ENCODE measurements at places on chromosomes 3 and 15.

GRCh38 chr15:91966194-91966552, 112.7 kb downstream of the SLCO3A1 start:
- DNase-seq: no peak

DNA sequence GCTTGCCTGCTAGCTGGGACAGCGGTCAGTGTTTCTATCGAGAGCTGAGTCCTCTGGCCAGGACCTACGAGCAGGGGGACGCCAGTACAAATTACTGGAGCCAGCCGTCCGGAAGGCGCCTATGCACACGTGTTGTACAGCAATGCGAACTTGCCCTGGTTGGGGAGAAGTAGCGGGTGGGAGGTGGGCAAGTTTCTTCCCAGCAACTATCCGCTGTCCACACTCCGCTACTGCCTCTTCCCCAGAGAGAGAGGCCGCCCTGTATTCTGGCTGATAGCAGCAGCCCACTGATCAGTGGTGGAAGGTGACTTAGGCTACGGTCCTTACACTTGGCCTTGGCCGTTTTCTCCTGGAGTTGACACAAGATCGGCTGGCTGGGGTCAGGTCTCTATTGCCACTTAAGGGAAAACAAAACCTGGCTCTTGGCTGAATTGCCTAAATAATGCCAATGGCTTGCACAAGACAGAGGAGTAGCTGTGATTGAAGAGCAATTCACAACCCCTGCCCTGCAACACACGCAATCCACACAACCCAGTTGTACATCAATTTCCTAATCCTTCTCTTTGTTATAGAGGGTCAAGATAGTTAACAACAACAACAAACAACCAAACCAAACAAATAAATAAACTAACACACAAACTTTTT, 12.8 kb upstream of the SHC4 start:
- no peak for DNase-seq

DNA sequence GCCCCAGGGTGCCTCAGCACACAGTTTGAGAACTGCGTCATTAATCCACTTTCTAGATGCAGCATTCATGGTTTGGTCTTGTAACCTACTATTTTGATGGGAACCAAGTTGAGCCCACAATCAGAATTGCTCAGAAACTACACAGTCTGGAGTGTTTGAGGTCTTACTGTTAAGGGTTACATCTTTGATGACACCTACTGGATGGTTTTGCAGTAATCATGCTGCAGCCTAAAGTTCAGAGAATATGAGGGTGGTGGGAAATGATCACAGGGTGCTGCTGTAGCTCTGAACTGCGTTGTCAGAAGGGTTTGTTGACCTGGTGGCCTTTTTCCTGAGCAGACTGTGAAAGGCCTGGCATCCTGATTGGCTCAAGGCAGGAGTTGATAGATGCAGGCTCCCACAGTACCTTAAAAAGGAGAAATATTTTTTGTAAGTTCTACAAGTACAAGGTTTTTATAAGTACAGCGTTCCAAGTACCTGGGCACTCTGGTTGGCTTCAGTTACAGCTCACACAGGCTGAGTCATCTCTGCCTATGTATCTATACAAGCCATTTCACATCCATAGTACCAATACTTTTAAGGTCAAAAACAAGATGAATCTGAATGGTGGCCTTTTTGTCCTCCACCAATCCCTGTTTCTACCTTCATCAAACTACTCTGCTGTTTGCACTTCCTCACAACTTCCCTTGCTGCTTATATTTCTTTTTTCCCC, 60.5 kb upstream of the ACKR4 start:
- no peak for DNase-seq

- no peak for DNase-seq
These were observed 4.7 kb downstream of the BHLHE40 start for GRCh38 chr3:4983739-4984510.

GRCh38 chr15:93771196-93772030, 459.9 kb upstream of the MCTP2 start:
- DNase-seq: no peak

GRCh38 chr3:196499807-196500524, 3.6 kb downstream of the RNF168 start:
- no peak for DNase-seq

- DNase-seq: no peak
These were observed 4.9 kb downstream of the ADCY5 start for GRCh38 chr3:123444023-123444422.

- DNase-seq: no peak
These were observed 28.5 kb downstream of the NR2F2 start for GRCh38 chr15:96358821-96359615.

DNA sequence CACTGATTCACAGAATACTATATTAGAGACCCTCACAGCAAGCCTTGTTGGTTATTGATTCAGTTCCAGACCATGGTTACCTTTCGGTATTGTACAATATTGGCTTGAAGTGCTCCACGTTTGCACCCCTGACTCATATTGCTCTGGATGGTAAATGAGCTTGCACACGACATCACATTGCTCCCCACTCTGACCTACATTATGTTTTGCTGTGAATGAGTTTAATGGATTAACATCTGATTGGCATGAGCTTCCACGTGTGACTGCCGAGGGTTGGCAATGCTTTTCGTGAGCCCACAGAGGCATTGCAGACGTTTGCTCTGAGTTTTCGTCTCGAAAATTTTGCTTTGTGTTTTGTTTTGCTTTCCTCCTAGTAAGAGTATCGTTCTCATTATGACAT, 225.8 kb upstream of the ICE2 start:
- no peak for DNase-seq

DNA sequence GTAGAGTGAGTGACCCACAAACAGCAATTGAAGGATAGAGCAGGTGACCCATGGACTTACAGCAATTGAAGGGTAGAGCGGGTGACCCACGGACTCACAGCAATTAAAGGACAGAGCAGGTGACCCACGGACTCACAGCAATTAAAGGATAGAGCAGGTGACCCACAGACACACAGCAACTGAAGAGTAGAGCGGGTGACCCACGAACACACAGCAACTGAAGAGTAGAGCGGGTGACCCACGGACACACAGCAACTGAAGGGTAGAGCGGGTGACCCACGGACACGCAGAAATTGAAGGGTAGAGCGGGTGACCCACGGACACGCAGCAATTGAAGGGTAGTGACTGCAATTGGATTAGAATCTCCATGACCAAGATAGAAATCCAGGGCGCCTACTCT, 9.8 kb upstream of the TNK2 start:
- DNase-seq: no peak

GRCh38 chr3:18883571-18883970, 264.7 kb upstream of the KCNH8 start:
- DNase-seq: no peak

DNA sequence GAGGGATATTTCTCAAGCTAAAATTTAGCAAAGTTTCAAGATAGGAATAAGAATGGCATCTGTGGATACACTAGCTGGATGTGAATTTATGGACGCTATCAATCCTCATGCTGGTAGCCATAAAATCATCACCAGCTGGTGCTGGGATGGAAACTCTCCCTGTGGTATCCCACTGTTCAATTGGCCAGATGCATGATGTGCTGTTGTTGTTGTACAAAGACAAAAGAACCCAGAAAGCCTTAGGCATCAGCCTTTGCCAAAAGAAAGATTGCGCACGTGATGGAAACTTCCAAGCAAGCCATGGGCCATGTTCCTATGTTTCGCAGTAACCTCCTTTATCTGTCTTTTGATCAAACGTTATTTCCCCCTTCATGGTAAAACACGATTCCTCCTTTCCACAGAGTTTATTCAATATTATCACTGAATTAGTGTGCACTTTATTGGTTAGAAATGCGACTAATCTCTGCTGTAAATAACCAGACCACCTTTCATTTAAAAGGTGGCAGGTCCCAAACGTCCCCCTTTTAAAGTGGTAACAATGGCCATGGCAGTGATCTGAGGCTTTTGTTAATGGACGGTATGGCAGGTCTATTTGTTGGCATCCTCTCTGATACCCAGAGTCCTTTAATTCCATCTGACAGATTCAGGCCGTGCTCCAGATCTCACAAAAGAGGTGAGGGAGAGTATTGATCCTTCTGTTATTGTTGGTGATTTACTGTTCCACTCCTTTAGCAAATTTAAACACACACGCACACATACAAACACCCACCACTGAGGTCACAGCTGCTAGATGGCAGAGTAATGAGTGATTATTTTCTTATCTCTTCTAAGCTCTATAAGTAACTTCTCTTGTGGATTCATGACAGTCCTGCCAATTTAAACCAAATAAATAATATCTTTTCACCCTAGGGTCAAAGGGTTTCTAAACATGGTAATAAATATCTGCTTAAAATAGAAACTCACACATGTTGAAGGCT, 291.2 kb upstream of the KCNMB2 start:
- DNase-seq: no peak

- no peak for DNase-seq
These were observed 3.2 kb upstream of the SIN3A start for GRCh38 chr15:75454471-75455378.

DNA sequence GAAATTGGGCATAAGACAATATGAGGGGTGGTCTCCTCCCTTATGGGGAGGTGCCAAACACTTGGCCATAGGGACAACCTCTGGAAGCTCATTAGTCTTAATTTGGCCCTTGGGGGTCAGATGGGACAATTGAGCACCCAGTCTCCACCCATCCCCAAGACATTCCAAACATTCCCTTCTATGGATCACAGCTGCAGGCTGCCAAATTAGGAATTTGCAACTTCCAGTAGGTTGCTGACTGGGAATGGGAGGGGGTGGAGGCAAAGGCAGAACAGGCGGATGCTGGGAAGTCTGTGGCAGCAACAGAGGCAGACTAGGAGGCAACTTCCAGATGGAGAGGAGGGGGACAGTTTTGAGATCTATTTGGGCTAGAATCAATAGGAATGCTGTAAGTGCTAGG, 1.4 kb upstream of the PDHB start:
- no peak for DNase-seq

DNA sequence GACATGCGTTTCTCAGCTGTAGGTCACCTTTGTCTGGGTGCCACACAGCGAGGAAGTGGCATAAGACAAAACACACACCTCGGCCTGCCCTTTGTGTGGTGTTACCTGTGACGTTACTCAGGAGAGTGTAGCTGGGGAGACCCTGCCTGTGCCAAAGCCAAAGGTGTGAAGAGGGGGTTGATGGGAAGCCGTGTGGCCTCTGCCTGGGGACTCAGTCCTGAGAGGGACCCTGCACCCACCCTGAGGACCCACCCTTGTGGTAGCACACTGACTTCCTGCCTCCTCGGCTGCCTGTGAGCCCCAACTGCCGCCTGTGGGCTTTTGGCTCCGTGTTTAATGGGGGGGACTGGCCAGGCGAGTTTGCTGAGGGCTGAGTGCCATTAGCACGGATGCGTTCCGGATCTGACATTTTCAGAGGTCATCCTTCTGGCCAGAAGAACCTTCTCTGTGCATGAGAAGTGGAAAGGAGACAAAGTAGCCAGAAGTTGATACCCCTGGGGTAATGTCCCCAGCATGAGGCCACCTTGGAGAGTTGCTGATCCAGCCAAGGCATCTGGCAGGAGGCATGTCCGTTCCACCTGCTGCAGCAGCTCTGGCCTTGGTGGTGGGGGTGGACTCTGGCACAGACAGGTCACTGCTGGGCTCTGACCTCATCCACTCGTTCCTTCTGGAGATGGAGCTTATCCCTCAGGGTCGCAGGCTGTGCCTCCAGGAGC, 51.8 kb upstream of the FURIN start:
- DNase-seq: no peak

- peak; percentile 90 for DNase-seq
These were observed 7.9 kb downstream of the KIF7 start for GRCh38 chr15:89647191-89647851.

GRCh38 chr3:115808244-115808643, 184.9 kb downstream of the GAP43 start:
- DNase-seq: no peak

GRCh38 chr3:182861348-182861747, 68.0 kb downstream of the ATP11B start:
- DNase-seq: no peak

DNA sequence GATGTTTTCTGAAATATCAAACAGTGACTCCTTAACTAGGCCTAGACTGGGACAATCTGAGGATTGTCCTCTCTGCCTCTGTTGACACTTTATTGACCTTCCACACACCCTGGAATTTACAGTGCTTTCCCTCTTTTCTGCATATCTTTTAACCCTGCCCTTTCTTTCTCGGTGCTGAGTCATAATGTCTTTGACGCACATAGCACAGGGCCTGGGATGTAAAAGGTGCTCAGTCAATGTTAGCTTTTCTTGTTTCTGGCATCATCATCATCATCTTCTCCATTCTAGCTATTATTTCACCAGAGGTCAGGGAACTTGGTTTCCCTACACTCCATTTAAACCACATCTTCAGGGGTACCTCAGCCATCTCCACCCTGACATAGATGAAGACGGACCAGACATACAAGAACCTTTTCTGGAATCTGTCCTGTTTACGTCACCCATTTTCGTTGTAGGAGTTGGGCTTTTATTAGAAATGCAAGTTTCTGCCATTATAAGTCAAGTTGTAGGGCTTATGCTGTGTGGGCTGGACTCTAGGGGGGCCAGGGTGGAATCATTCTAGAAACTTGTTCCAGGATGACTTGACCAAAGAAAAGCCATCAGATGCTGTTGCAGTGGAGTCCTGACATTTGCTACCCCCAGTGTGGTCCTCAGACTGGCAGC, 46.6 kb downstream of the ZBTB38 start:
- no peak for DNase-seq

- DNase-seq: peak; percentile 15
These were observed 75.2 kb downstream of the NEO1 start for GRCh38 chr15:73127302-73127936.

DNA sequence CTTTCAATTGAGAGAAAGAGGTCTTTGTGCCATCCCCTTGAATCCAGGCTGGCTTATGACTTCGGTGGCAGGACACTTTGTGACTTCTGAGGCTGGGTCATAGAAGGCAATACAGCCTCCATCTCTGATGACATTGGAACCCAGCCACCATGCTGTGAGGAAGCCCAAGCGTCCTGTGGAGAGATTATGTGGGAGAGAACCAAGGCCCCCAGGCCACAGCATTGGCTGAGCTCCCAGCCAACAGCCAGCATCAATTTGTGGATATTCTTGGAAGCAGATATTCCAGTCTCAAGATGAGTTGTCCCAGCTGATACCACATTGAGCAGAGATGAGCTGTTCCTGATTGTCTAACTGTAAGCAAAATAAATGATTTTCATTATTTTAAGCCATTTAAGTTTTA, 12.7 kb upstream of the XIRP1 start:
- DNase-seq: no peak

DNA sequence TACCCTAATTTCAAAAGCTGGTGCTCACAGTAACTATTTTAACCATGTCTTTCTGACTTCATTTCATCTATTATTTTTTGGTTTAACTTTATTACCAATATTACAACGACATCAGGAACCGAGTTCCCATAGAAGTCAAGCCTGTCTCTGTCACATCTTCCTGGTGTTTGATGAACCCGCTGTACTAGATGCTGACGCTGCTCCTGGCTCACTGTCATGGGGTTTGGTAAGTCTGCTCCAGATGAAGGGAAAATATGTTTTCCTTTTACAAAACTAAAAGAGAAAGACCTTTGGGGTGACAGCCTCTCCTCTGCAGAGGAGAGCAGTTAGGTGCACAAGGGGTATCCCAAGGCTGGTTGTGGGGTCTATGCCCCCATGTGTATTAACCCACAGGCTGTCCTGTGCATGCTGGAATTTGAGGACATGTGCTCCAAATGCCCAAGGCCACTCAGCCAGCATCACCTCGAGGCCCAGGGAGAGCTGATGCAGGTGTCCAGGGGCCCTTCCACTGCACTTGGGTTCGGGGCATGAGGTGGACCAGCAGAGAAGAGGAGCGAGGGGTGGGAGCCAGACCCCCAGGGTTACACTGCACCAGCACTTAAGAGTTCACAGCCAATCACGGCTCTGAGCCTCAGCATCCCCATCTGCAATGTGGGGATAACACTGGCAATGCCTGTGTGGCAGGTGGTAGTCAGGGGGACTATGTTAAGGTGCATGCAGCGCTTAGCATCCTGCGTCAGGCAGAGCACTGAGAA, 62.2 kb downstream of the ATP10A start:
- DNase-seq: no peak

GRCh38 chr3:16428612-16429011, 84.9 kb downstream of the RFTN1 start:
- DNase-seq: no peak
